Islet precursor cell (in vitro differentiated cells): ENCODE measurements at places on chromosomes 11 and 22.

DNA sequence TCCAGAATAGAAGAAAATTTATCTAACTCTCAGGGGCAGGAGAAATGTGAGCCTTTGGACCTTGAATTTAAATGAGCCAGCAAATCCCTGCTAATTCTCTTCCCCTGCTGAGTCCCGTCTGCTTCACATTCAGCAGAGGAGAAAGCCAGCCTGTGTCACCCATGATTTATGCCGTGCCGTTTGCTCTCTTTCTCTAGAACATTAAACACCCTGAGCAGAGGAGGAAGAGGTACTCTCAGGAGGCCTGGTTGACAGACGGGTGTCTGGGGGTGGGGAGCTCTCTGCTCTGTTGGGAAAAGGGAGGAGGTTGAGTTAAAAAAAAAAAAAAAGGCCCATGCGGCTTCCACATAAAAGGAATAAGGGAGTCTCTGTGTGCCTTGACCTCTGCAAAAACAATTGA lies 11.3 kb upstream of the MTMR3 start:
- peak; percentile 78 for DNase-seq

- no peak for DNase-seq
These were observed 971.7 kb upstream of the CHORDC1 start for GRCh38 chr11:91194546-91194945.

DNA sequence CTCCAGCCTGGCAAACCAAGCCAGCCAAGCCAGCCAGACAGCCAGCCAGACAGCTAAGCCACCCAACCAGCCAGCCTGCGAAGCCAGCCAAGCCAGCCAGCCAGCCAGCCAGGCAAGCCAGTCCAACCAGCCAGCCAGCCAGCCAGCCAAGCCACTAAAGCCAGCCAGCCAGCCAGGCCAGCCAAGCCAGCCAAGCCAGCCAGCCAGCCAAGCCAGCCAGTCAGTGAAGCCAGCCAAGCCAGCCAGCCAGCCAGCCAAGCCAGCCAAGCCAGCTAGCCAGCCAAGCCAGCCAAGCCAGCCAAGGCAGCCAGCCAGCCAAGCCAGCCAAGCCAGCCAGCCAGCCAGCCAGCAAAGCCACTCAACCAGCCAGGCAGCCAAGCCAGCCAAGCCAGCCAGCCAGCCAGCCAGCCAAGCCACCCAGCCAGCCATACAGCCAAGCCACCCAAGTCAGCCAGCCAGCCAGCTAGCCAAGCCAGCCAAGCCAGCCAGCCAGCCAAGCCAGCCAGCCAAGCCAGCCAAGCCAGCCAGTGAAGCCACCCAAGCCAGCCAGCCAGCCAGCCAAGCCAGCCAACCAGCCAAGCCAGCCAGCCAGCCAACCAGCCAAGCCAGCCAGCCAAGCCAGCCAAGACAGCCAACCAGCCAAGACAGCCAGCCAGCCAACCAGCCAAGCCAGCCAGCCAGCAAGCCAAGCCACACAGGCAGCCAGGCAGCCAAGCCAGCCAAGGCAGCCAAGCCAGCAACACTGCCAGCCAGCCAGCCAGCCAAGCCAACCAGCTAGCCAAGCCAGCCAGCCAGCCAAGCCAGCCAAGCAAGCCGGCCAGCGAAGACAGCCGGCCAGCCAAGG lies 29.7 kb downstream of the CCT8L2 start:
- DNase-seq = peak; percentile 50

GRCh38 chr22:39940757-39941305 lies 19.4 kb upstream of the TMA7B start:
- no peak for DNase-seq

DNA sequence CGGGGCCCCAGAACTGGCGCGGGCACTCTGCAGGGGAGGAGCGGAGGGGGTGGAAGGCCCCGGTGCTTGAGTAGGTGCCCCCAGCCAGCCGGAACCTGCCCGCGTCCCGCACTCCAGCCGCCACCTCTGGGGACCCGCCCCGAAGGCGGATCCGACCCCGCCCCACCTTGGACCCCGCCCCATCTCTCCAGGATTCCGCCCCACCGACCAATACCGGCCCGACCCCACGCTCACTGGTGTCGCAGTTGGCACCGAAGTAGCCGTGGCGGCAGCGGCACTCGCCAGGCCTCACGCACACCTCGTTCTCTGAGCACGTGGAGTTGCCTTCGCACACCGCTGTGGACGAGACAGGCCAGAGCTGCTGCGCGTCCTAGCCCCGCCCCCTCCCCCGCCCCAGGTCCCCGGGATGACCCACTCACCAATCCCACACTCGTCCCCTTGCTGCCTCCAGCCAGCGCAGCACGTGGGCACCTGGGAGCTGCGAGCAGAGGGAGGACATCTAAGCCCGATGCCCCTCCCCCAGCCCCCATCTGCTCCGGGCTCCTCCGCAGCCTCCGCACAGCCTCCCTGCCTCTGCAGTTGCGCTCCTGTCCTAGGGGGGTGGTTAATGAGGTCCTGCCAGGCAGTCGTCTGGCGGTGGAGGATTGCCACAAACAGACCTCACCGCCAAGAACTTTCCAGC lies 6.0 kb downstream of the SCARF2 start:
- peak; percentile 55 for DNase-seq

DNA sequence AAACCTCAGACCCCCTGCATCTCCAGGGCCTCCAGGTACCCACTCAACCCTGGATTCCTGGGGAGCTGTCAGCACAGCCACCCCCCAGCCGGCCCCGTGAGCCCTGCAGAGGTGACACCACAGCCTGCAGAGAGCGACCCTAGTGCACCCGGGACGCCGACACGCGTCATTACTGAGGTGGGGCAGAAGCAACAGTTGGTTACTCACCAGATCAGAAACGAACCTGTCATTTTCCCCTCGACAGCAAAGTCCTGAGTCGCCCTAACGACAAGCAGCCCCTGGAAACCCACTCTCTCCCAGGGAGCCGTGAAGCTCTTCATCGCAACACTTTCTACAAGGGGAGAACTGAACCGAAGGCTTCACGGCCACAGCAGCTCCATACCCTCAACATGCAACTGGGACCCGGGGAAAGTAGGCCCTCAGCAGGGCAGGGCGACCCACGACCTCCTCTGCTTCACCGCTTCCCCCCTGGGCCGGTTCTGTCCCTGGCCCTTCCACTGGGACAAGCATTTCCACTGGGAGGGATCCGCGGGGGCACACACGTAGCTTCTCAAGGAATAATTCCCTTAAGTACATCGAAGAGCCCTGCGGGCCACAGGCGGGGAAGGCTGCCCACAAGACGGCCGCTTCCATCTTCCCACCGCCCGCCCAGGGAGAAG lies 1.6 kb downstream of the BRD1 start:
- no peak for DNase-seq

GRCh38 chr11:114397349-114397982 lies 2.8 kb downstream of the C11orf71 start:
- no peak for DNase-seq

GRCh38 chr22:19473578-19473977 lies 5.4 kb downstream of the UFD1 start:
- no peak for DNase-seq

DNA sequence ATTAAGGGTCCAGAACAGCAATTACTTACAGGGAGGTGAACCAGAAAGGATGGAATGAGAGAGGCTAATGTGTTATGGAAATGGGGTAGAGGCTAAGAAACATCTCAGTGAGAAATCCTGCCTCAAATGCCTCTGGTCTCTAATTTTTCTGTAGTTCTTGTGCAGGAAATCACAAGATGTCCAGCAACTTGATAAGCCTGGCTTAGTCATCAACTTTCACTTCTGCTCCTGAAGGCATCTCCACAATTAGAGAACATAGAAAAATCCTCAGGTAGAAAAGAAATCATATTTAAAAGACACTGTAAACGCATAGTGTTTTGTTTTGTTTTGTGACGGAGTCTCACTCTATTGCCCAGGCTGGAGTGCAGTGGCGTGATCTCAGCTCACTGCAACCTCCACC lies 18.7 kb downstream of the MRGPRX4 start:
- no peak for DNase-seq

DNA sequence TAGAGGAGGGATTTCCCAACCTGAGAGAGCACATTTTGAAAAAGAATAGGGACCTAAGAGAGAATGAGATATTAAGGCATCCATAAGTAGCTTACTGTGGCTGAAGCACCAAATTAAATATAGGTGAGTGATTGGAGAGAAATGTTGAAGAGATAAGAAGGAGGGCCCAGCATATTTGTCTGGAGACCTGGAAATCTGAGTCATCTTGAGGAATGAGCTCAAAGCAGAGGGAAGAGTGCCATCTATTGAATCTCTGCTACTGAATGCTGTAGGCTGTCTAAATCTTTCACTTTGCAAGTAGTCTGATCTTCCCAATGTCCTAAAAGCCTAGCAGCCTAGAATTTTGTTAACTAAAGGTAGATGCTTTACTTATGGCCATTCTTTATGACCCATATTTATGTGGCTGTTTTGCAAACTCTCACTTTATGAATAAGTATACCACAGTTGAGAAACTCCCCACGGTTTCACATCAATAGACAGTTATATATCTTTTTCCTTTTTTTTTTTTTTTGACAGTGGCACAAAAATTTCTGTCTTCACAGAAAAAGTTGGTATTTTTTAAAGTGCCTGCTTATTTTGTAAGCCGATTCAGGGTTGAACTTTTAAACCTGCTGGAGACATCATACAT lies 2093.5 kb downstream of the LRRC4C start:
- peak; percentile 63 for DNase-seq

DNA sequence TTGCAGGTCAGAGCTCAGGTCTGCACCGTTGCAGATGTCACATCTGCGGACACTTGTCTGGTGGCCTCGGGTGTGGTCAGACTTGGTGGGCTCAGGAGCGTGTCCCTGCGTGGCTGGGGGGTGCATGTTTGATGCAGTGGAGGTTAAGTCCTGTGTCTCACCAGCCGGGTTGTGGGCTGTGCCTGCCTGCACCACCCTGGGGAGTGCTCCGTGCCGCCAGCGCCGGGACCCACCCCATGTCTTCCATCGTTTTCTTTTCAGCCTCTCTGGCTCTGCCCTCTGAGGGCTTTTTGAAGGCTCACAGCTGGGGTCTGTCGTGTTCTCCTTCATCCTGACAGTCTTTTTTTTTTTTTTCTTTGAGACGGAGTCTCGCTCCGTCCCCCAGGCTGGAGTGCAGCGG lies 26.0 kb downstream of the PPIL2 start:
- no peak for DNase-seq

DNA sequence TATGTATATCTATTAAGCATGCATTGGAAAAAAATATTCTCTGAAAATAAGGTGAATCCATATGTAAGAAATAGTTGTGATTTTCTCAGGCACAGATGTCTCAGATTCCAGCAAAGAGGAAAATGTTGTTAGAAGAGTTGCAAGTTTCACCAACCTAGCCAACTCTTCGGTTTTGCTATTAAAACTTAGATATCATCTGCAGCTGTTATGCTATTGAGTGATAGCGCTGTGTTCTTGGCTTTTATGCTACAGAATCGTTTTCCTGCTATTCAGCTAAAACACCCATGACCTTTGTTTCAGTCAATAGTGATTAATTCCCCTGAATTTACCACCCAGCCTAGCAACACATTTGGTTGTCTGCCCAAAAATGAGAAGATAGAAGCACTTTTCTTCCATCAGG lies 795.6 kb upstream of the ANO3 start:
- DNase-seq = no peak

DNA sequence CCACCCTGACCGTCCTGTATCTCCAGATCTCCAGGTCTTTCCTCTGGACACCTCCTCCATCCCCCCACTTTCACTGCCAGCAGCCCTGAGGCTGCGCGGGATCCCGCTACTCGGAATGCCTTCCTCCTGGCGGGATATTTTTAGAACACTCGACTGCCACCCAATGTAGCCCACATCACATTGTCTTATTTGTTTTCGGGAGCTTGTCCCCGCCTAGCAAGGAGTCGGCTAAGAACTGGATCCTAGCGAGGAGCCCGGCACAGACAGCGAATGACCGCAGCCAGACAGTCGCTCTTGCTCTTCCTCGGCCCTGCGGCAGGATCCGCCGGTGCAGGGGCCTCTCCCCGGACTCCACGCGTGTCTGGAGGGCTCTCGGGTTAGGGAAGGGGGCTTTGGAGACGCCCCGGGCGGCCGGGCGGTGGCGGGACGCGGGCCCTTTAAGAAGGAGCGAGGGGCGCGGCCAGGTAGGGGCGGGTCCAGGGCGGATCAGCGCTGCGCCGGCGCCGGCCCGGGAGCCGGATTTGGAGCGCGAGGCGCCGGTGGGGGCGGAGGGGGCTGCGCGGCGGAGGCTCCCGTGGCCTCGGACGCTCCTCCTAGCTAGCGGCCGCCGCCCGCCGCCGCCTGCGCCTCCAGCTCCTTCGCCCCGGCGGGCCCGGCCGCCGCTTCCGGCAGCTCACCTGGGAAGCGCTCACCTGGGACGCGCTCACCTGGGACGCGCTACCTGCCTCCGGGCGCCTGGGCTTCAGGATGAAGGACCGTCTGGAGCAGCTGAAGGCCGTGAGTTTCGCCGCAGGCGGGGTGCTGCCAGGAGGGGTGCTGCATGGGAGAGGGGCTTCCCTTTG lies at the start of gene STX3:
Gene STX3 (plus strand): TSS at position 518 of the 842 bp plus-strand sequence. CDS start 230 bp downstream, at position 748.
- DNase-seq = peak; percentile 88

DNA sequence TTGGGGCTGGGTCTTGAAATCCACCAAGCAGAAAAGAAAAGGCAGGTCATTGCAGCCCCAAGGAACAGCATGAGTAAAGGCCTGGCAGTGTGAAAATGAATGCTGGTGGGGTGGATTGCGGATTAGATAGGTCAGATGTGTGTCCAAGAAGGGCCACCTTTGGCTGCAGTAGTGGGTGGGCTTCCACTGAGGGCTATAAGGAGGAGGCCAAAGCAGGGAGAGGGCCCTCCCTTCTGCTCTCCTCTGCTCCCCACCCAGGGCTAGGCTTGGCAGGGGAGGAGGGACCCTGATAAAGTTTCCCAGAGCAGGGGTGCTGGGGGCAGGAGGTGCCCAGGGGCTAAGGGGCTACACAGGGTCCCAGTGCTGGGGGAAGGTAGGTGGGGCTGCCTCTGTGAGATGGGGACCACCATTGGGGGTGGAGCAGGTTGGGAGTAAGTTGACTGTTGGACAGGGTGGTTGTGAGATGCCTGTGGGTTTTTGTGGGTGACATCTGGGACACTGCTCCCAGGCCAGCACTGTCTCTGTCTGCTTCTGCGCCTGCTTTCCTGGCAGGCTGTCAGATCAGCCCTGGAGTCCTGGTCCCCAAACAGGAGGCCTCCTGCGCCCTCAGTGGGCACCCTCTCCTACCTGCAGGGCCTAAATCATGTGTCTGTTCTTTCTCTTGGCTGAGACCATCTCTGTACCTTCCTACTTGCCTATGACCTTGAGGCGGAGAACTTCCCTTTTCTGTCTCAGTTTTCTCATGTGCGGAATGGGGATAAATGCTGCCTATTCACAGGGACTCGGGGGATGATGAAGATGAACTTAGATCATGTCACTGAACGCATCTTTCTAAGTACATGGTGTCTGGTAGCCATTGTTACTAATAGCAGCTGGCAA lies 1.9 kb downstream of the CAPN5 start:
- DNase-seq = peak; percentile 36

DNA sequence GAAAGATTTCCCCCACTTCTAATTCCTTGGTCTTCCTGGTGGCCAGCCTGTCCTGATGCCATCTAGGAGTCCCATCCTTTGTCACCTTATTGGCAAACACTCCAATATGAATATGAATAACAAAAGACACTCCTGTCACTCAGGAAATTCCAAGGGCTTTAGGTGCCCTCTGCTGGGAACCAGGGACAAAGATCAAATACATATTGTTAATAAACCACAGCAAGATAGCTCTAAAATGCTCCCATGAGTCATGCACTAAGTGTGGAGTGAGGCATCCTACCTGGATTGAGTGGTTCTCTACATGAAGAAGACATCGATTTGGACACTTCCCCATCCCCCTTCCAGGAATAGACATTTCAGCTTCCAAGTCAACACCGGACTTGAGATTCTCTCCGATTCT lies 823.6 kb downstream of the TBC1D22A start:
- no peak for DNase-seq
